ENCODE measurements at places on chromosomes 5 and 9. TPM values are rescaled to one million over a fixed set of nuclear protein-coding genes. Genes with fewer than 3 reads are reported as not detected.

Gene PCDHGB3
- total RNA-seq = 3.5 TPM

Gene SPAG8
- 3.2 TPM for total RNA-seq

- no peak for DNase-seq
These were observed 11.0 kb downstream of the TRIP13 start for GRCh38 chr5:903756-904096.

- no peak for DNase-seq
These were observed 526.4 kb downstream of the NR2F1-AS1 start for GRCh38 chr5:93054424-93055163.

GRCh38 chr5:142847898-142848790 is 78.0 kb downstream of the ARHGAP26 start:
- no peak for DNase-seq

GRCh38 chr5:171871711-171872110 is 86.1 kb downstream of the SMIM23 start:
- no peak for DNase-seq

DNA sequence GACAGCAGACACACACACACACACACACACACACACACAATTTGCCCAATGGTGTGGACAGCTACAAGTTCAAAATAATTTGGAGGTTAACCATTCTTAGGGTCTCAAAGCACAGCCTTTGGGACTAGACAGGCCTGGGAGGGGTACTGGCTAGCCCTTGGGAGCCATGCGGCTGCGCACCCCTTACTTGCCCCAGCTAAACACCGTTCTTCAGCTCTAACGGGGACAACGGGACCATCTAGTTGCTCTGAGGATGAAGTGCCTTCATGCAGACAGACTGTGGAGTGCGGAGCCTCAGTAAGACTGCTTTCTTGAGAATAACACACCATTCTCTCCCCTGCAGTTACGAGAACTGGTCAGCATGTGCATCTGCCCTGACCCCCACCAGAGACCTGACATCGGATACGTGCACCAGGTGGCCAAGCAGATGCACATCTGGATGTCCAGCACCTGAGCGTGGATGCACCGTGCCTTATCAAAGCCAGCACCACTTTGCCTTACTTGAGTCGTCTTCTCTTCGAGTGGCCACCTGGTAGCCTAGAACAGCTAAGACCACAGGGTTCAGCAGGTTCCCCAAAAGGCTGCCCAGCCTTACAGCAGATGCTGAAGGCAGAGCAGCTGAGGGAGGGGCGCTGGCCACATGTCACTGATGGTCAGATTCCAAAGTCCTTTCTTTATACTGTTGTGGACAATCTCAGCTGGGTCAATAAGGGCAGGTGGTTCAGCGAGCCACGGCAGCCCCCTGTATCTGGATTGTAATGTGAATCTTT is 64.6 kb downstream of the PSMB7 start:
- DNase-seq = no peak

DNA sequence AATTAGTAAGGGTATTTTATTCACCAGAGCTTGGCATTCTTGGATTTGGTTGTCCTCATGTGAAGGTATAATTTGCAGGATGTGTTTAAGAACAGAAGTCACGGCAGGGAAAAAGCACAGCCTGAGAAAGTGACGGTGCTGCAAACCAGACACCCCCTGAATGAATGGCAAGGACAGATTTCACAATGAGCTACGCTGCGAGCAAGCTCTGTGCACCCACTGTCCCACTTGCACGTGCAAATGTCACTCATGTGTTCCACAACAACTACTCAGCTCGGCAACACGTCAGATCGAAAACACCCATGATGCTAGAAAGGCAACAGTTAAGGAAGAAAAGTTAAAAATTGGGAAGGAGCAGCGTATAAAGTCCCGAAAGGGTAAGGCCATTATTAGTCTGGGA is 168.9 kb downstream of the ROR2 start:
- DNase-seq = no peak

Gene IFNB1
- under 0.01 TPM for total RNA-seq

DNA sequence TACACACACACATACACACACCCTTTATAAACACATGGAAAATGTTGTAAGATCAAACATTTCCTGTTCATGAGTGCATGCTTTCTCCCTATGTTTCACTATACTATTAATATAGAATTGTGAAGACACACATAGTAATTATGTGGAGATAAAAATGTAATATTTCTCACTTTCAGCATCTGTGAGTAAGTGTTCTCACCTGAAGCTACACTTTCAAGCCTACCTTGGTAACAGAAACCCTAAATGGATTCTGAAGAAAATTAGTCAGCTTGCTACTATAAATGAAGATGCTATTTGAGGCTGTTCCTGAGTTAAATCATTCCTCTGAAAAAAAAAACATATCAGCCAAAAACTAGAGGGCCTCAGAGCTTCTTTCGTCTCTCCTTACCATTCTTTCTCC is 81.1 kb upstream of the GNA14 start:
- no peak for DNase-seq

Gene SELENOP
- 33.9 TPM for total RNA-seq

DNA sequence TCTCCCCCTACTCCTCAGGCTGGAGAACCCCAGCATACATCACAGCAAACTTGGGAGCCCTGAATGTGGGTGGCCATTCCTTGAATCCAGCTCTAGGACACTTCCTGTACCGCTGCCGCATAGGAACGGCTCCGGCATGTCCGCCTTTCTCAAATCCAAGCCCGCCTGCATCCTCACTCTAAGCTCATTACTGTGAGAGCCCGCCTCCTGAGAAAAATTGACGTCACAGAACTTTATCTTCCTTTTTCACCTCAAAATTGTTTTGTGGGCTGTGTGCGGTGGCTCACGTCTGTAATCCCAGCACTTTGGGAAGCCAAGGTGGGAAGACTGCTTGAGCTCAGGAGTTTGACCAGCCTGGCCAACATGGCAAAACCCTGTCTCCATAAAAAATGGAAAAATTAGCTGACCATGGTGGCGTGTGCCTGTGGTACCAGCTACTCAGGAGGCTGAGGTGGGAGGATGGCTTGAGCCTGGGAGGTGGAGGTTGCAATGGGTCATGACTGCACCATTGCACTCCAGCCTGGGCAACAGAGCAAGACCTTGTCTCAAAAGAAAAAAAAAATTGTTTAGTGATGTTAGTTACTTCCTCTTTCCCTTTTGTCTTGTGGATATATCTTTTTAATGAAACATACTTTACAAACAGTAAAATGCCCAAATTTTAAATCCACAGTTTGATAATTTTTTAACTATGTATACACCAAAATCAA is 22.8 kb downstream of the RNF44 start:
- DNase-seq = no peak

DNA sequence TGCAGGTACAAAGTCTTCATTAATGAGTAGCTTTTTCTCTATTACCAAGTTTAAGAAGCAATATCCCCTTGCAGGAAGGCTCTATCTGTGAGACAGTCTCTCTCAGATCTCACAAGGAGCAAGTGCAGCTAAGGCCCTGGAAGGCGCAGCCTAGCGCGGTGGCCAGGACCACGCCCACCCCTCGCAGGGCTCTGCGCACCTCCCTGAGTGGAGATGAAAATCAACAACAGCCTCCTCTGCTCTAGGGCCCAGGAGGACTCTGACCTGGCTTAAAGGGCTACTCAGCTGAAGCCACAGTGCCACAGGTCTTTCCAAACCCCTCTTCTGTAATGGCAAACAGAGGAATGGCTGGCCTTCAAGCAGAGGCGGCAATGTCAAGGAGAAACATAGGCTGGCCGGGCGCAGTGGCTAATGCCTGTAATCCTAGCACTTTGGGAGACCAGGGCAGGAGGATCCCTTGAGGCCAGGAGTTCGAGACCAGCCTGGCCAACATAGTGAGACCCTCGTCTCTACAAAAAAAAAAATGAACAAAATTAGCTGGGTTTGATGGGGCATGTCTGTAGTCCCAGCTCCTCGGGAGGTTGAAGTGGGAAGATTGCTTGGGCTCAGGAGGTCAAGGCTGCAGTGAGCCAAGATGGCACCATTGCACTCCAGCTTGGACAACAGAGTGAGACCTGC is 11.9 kb downstream of the SEC16A start:
- no peak for DNase-seq

Gene KIF4B
- not detected for total RNA-seq

Gene IGFBPL1
- total RNA-seq = under 0.01 TPM

GRCh38 chr9:114473447-114473801 is 31.8 kb downstream of the WHRN start:
- DNase-seq = no peak

- DNase-seq = no peak
These were observed 66.8 kb downstream of the SLC38A9 start for GRCh38 chr5:55645304-55645703.

- no peak for DNase-seq
These were observed 7.2 kb upstream of the ABLIM3 start for GRCh38 chr5:149133795-149134777.

- DNase-seq = no peak
These were observed 2.0 kb downstream of the DAB2 start for GRCh38 chr5:39422728-39423285.

GRCh38 chr9:96453625-96454024 is 3.7 kb downstream of the HABP4 start:
- peak; percentile 32 for DNase-seq

GRCh38 chr5:73853091-73853490 is 227.1 kb downstream of the ARHGEF28 start:
- DNase-seq = no peak

Measured in hematopoietic multipotent progenitor cell (in vitro differentiated cells).